Calu3 (cell line): ENCODE measurements at places on chromosomes 2 and 18. TPM values are rescaled to one million over a fixed set of nuclear protein-coding genes. Genes with fewer than 3 reads are reported as not detected.

DNA sequence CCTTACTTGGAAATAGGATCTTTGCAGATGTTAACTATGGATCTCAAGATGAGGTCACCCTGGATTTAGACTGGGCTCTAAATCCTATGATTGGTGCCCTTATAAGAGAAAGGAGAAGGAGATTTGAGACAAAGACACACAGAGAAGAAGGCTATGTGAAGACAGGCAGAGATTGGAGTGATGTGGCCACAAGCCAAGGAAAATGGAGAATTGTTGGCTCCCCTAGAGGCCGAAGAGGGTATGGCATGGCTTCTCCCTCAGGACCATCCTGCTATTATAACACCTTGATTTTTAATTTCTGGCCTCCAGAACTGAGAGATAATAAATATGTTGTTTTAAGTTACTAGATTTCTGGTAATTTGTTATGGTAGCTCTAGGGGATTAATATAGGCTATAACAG lies 7.6 kb downstream of the CYBRD1 start:
- DNase-seq = peak; percentile 28

Gene ASAP2
- total RNA-seq = 75.1 and 78.6 TPM in 2 replicates

DNA sequence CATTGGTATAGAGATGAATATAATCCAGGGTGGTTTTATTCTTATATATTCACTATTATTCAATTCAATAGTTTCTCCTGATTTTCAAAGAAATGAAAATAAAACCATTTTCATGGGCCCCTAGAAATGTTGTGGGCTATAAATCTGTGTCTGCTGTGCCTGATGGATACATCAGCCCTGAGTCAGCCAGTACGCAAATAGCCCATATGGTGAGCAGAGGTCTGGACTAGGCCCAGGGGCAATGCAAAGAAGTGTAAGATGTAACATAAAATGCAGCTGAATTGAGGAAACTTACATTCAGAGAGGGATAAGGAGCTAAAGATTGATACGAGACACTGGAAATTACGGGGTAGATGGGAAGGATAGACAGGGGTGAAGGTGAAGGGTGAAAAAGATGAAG lies 122.5 kb downstream of the MAIP1 start:
- DNase-seq = no peak

GRCh38 chr2:181876614-181877063 lies 14.9 kb upstream of the ITPRID2 start:
- peak; percentile 26 for DNase-seq

Gene LRATD1
- 14.2 and 15.4 TPM in 2 replicates for total RNA-seq

GRCh38 chr2:20561637-20562454 lies 89.1 kb downstream of the HS1BP3 start:
- DNase-seq = no peak

- DNase-seq = no peak
These were observed 220.2 kb upstream of the PIEZO2 start for GRCh38 chr18:11369556-11369955.

DNA sequence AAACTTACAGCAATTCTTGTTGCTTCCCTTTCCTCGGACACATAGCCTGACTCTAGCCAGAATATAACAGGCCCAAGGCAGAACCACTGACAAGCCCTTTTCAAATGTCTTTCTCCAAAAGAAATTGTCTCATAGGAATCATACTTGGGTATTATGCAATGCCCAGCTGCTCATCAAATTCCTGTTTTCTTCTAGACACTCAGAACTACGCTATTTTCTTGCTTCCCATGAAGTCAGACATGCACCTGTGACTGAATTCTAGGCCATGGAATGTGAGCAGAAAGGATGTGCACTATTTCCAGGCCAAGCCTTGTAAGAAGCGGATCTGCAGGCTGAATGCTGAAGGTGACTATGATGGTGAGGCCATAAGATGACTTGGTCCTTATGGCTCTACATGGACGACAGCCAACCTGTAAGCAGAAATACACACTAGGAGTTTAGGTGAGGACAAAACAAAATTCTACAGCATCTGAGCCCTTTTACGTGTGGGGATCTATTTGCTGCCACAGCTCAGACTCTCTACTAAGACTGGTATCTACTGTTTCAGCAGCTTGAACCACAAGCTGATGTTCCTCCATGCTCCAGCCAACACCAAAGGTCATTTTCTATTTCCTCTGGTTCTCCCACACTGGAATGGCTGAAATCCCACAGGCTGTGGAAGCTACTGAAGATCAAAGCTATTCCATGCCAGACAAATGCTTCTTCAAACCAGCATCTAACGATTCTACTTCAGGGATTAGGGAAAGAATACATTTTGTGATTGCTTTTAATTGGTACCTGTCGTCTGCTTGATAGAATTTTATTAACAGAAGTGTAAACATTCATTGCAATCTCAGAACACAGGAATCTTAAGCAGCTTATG lies 378.7 kb downstream of the RBM43 start:
- DNase-seq = no peak

Gene LRP1B
- 0.05 and 0.21 TPM in 2 replicates for total RNA-seq

GRCh38 chr2:18096836-18097405 lies 218.5 kb downstream of the KCNS3 start:
- no peak for DNase-seq

Gene CPO
- total RNA-seq = 0.40 TPM in 1 of 2 replicates, not detected in the other

DNA sequence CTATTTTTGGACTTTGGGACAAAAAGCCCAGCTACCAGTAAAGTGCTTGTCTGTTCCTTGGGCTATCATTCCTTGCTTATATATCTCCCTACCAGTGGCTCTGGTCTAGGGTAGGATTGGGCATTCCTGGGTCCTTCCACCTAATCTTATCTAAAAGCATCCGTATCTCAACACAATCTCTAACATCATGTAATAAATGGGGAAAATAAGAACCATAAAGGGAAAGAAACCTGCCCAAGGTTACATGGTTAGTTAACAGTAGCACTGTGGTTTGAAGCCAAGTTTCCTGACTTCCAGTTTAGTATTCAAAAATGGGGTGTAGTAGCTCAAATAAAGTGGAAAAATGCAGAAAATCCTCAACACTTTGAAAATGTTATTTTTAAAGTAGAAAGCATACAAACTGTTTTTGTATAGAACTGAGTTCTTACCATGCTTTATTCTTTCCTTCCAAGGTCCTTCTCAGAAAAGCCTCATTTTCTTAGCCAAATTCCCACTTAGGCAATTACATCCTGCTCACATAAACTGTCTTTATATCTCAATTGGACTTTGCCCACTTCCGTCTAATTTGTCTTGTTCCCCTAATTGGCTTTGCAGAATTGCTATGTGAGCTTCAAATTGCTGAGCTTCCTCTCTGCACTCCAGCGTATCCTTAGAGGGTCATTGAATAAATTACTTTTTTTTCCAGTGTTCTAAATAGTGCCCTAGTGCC lies 273.1 kb upstream of the UBE2E3 start:
- no peak for DNase-seq

Gene CNDP1
- not detected in 2 replicates for total RNA-seq

GRCh38 chr2:38092196-38092902 lies 16.4 kb upstream of the CYP1B1 start:
- DNase-seq = no peak

GRCh38 chr2:102428573-102428972 lies 5.6 kb downstream of the IL18RAP start:
- no peak for DNase-seq

DNA sequence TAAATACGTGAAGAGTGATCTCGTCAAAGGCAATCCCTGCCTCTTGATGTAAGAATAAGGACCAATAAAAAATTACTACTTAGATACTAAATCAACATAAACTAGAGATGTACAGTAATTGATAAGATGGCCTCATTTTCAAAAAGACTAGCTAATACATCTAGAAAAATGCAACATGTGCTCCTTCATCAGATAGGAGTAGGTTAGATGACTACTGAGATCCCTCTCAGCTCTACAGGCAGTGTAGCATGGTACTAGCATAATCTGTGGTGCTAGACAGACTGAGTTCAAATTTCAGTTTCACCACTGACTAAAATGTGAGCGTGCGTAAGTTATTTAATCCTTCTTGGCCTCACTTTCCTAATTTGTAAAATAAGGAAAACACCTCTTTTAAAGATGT lies 82.6 kb upstream of the FRZB start:
- no peak for DNase-seq

- DNase-seq = no peak
These were observed 383.6 kb upstream of the SALL3 start for GRCh38 chr18:78595924-78596573.

DNA sequence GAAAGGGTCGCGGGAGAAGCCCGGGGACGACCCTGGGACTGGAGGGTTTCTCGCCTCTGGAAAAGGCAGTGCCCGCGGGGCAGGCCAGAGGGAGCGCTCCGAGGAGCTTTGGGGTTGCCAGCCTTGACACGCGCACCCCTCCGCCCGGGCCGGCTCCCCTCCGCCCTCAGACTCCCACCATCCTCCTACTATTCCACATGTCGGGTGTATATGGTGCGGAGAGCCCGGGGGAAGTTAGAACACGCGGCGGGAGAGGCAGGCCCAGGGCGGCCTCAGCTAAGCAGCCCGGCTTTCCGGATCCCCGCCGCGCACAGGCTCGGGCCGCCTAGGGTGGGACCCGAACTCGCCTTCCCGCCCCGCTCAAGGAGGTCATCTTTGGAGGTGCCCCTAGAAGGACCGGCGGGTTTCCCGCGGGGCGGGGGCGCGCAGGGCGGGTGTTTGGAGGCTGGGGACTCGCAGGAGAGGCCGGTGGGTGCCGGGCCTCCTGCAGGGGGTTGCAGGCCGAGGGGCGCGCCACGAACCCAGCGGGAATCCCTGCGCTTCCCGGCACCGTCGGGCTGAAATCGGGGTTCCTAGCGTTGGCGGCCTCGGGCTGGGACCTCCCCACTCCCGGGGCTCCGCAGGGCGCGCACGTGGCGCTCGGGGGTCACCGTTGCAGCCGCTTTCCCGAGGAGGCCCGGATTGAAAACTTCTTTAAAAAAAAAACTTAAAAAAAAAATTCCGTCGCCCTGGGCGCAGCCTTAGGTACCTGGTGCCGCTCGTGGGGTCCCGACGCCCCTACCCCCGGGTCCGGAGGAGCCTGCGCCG lies 3.7 kb downstream of the NFATC1 start:
- DNase-seq = no peak

GRCh38 chr2:19723021-19723420 lies 178.8 kb downstream of the TTC32 start:
- no peak for DNase-seq

Gene IL1RN
- total RNA-seq = 19.4 and 55.8 TPM in 2 replicates

DNA sequence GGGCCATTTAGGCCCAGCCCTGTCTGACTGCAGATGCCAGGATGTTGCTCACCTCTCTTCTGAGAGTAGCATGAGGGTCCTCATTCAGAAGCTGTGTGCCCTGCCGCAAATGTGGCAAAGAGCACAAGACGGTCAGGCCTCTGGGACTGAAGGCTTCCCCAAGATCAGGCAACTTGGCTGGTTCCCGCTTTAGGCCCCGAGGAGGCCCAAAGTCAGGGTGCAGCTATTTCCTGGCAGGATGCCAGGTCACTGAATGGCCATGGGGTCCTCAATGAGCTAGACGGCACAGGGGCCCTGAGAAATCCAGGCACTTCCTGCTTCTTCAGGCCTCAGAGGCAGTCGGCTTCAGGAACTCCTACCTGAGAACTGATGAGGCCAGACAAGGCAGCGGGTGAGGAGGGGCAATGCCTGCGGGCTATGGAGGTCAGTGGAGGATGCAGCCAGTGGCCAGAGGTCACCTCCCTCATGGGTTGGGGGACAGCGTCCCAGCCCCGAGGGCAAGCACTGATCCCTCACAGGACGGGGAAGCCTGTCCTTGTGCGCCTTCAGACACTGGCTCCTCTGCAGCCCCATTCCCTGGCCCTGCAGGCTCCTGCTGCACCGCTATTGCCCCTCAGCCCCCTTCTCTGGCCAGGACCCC lies 44.9 kb downstream of the LMAN2L start:
- no peak for DNase-seq

GRCh38 chr18:76486574-76486973 lies 8.5 kb downstream of the ZNF516 start:
- no peak for DNase-seq

Gene NMS
- not detected in 2 replicates for total RNA-seq

Gene PROKR1
- total RNA-seq = not detected in 2 replicates

GRCh38 chr2:203763241-203763937 lies 57.0 kb downstream of the CD28 start:
- DNase-seq = no peak

Gene DLX2
- total RNA-seq = not detected in 2 replicates

DNA sequence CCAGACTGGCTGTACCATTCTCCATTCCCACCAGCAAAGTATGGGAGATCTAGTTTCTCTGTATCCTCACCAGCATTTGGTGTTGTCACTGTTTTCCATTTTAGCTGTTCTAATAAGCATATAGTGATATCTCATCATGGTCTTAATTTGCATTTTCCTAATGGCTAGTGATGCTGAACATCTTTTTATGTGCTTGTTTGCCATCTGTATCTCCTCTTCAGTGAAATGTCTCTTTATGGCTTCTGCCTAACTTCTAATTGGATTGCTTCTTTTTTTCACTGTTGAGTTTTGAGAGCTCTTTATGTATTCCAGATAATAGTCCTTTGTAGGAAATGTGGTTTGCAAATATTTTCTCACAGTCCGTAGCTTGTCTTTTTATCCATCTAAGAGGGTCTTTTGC lies 18.9 kb upstream of the BIN1 start:
- DNase-seq = no peak

Gene ERMN
- total RNA-seq = not detected in 2 replicates

DNA sequence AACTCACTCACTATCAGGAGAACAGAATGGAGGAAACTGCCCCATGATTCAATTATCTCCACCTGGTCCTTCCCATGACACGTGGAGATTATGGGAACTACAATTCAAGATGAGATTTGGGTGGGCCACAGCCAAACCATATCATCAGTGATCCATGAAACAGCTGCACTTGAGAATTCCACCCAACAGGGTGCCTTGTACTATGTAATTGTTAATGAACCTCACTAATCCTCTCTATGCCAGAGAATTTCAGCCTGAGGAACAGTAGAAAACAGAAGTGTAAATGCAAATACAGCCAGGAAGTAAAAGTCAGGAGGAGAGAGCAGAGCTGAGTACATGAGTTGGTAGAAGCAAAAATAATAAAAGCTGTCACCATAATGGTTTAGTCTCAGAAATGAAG lies 261.4 kb downstream of the EPHA4 start:
- no peak for DNase-seq

Gene ACYP2
- total RNA-seq = 10.5 and 10.9 TPM in 2 replicates

- no peak for DNase-seq
These were observed 17.4 kb upstream of the CHAC2 start for GRCh38 chr2:53750041-53750768.

Gene GAL3ST2
- total RNA-seq = 0.27 TPM in 1 of 2 replicates, not detected in the other

Gene KIF1A
- total RNA-seq = 280 and 298 TPM in 2 replicates

Gene CDKL4
- total RNA-seq = 0.83 and 1.3 TPM in 2 replicates

GRCh38 chr2:101064125-101064502 lies 62.0 kb downstream of the RPL31 start:
- DNase-seq = no peak

DNA sequence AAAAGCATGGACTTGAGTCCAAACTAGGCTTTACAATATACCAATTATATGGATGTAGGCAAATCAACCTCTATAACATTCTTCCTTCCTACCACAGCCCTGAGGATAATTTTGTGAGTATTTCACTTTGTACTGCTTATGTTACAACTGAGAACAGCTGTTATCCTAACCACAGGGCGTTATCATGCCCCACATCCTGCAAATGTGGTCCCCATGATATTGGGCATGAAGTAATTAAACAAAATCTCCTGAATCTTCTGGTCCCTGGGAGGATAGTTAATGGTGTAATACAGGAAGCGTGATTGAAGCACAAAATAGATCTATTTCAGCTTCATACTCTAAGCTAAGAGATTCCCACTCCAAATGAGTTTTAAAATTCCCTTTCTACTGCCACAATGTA lies 223.6 kb downstream of the CDH20 start:
- DNase-seq = no peak

- peak; percentile 16 for DNase-seq
These were observed 368.7 kb upstream of the ID2 start for GRCh38 chr2:8312861-8313830.

Gene HOXD13
- not detected in 2 replicates for total RNA-seq

GRCh38 chr2:54936766-54937165 lies 113.5 kb downstream of the RTN4 start:
- no peak for DNase-seq

Gene WNT10A
- total RNA-seq = 2.4 and 3.4 TPM in 2 replicates
